Renal cortex interstitium (tissue), 15 donors: ENCODE measurements at places on chromosomes 12 and 14.
A peak's percentile ranks its signal among the peaks of the same experiment; 100 is the strongest.

- DNase-seq = no peak
Observed at GRCh38 chr12:51922762-51923505, 15.6 kb downstream of the ACVRL1 start.

DNA sequence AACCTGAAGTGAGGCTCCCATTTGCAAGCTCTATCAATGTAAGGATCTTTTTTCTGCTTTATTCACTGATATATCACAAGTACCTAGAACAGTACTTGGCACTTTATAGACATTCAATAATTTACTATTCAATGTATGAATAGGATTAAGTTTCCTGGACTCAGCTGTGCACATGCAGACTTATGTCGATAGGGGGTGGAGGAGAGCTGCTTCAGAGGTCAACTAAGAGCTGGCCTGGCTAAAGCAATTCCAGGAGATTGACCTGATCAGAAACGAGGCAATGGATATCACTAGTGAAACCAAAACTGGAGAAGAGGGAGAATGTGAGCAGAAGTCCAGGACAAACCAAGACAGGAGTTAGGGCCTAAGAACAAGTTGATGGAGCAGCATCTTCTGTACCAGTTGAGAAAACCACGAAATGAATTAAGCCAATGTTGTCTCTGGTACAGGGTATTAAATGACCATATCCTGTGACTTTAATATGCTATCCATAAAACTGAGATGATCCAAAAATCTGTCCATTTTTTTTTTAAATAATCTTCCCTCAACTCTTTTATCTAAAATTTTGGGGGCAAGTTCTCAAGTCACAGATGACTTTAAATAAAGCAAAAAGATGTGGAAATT, 169.2 kb downstream of the PIK3C2G start:
- DNase-seq = peak; percentile 14

DNA sequence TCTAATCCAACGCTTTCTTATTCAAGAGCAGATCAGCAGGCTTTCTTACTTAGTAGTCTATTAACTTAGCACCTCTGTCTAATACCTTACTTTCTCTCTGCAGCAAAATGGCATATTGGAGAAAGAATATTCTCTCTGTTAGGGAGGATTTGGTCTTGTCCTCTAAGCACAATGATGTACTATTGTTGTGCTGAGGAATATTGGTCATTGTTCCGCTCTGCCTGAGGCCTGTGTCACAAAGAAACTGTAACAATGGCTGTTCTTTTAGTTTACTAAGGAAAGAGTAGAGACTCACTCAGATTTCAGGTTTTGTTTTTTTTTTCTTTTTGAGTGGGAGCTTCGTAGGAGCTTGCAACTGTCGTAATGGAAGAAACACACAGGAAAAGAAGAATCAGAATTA, 1358.8 kb downstream of the LRFN5 start:
- no peak for DNase-seq

DNA sequence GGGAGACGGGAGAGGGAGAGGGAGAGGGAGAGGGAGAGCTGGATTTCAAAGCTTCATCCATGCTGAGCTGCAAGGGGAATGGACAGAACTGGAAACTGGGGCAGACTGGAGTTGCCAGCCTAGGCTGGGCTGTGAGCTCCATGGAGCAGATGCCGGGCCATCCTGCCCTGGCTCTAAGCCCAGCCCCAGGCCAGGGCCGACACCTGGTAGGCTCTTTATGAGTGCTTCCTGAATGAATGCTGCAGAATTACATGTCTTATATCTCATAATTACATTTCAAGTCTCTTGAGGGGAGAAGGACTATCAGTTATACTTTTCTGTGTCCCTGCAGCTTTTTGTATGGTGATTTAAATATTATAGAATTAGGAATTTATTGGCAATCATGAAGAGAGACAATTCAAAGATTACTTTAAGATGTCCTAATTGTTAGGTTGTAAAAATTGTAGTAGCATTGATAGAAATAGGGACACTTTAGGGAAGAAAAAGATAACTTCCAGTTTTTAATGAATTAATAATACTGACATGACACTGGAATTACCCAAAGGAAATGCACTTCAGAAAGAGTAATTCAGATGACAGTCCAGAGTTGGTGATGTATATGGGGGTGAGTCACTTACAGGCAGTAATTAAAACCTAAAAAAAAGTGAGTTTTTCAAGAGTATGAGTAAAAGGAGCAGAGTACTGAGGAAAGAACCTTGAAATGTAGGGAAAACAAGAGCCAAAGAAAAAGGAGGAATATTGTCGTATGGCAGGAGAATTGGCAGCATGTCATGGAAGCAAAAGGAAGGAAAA, 29.0 kb downstream of the SCYL2 start:
- no peak for DNase-seq

- DNase-seq = no peak
Observed at GRCh38 chr14:22556021-22556989, 32.7 kb downstream of the DAD1 start.

- DNase-seq = no peak
Observed at GRCh38 chr12:47356129-47356700, 276.5 kb upstream of the AMIGO2 start.

DNA sequence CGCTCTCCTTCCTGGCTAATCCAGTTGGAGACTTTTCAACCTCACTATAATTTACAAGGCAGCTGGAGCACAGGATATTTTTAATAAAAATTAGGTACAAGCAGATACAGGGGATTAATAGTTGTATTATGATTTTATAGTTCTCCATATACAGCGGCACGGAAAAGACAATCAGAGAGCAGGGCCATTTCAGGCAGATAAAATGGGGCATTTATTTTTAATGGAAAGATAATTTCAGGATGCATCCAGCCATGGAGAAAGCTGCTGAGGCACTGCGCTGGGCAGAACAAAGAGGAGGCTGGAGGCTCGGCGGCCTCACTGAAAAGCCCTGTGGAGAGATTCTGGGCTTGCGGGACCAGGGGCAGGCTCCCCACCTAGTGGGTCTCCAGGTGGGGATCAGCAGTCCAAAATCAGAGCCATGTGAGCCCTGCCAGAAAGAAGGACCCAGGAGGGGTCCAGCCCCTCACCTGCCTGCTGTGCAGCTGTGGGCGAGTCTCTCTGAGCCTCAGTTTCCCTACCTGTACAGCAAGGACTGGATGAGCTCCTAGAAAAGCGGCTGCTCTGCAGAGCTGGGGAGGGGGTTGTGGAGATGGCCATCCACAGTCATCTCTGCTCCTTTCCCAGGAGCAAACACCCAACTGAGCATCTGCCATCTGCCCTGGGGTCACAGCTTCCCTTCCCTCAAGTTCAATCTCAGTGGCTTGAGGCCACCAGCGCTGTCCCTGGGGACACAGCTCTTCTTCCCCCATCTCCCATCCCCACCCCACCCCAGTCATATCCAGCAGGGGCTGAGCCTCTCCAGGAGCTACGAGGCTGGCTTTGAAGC, 23.9 kb upstream of the C14orf180 start:
- no peak for DNase-seq
